ENCODE measurements at places on chromosomes 1 and 21.
A peak's percentile ranks its signal among the peaks of the same experiment; 100 is the strongest.

DNA sequence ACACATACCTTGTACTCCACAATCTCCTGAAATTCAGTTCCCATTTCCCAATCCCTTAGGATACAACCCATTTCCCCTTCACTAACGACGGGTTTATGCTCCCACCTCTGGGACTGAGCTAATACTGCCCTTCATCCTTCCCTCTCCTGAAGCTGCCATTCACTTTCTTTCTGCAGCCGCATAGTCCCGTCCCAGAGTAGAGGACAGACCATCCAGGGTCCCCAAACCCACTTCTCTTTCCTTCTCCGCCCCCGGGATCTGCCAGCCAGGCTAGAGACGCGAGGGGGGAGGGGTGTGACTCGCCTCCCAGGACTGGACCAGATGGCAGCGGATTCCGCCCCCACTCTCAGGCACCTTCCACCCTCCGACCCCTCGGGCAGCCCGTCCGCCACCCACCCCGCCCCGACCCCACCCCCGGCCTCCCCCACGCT lies 679 bp downstream of the ABL2 start:
- DNase-seq, result peak; percentile 11

DNA sequence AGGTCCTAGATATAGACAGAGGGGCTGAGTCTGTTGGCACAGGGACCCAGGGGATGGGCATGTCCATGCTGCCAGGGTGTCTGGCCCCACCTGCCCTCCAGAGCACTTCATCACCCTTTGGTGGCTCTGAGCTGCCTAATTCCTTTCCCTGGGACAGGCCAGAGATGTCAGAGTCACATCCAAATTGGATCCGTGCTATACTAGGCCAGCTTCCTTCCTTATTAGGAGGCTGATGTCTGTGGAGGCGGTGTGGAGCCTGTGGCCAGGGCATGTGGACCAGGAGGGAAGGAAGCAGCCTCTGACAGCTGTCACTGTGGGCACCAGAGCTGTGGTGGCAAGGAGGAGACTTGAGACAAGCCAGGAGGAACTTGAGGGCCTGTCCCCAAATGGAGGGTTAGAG lies 77.7 kb upstream of the TMEM51 start:
- DNase-seq, result no peak

DNA sequence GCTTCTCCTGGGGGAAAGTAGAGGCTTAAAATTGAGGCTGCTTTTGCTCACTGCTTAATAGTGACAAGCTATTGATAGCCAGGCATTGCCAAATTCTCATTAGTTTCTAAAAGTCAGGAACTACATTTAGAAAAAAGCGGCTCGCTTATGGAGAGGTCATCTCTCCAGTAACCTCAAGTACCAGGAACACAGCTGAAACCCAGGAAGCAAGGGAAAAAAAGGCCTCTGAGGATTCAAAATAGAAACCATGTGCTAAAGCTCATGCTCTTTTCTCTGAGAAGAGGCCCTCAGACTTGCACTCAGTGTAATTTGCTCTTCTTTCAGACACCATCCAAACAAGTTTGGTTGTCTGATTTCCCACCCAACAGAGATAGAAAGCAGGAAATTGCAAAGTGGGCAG lies 261.4 kb upstream of the USP25 start:
- no peak for DNase-seq

DNA sequence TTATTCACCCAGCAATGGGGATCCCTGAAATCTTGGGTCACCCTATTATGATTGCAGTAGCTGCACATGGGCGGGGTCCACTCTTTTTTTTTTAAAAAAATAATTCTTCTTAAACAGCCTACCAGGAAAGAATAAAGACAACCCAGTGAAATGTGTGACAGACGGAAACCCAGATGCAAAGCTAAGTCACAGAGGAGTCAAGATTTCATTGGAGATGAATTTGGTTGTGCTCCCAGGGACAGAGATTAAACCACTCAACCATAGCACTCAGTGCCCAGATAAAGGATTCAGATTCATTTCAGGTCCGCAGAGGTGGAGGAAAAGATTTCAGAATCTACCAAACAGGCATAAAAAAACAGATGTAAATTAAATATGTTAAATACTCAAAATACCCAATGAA lies 583.5 kb upstream of the ZP4 start:
- DNase-seq, result no peak

GRCh38 chr1:10059342-10059718 lies 26.6 kb downstream of the UBE4B start:
- DNase-seq, result no peak

GRCh38 chr1:65792669-65793358 lies at the start of gene PDE4B:
PDE4B (plus strand) TSS chr1:65792895.
- DNase-seq, result no peak

- no peak for DNase-seq
Measured at GRCh38 chr1:58649555-58649954, 50.3 kb downstream of the MYSM1 start.

DNA sequence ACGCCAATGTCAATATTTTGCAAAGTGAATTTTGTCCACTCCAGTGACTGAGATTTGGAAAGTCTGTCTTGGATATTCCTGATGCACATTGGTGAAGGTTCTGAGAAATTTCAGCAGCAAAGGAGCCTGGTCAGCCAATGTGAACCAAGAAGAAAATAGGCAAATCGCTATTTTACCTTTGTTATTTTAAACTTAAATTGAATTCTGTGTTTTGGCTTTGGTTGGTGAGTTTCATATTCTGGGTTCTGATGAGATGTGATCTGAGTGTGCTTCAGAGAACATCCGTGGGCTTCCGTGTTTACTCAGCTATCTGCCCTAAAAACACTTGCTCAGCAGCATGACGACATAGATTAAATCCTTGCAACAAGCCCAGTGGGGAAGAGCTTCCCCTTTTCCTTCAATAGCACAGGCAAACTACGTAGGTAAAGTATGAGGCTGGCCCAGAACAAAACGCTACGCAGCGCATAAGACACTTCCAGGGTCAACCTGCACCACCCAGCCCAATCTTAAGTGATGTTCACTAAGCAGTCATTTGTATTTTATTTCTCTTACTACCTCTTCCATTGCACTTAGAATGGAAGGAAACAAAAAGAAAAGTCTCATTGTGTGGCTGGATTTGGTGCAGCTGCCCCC lies 176.4 kb upstream of the KAZN start:
- no peak for DNase-seq

DNA sequence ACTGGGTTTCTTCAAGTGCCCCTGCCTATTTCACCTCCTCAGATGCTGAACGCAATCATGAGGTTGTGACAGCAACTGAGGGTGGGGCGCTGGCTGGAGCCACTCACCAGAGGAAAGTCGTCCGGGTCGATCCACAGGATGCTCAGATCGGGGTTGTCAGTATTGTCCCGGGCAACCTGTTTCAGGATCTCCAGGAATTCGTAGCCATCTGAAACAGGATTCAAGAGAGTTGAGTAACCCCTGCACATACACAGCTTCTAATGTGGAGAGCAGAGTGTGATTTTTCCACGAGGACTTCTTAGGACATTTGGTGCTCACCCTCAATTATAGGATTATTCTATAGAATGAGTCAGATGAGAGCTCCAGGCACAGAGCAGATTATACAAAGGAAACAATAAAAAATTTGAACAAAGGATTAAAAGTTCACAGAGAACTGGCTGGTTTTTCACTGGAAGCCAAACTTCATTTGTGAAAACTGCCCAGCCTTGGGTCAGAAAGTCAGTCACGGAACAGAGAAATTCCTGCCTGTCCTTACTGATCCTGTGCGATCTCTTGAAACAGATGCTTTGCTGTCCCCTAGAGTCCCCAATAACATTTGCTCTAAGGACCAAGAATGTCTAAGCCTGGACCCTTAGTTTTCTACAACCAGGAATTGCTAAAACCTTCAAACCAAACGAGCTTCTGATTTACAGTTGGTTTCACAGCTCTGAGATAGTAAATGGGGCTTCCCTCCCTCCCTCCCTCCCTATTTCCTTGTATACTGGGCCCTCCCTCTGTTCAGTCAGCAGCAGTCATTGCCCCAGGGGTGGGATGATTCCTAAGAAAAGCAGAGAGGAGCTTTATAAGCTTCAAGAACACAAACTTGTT lies 63.2 kb downstream of the CASQ2 start:
- no peak for DNase-seq

DNA sequence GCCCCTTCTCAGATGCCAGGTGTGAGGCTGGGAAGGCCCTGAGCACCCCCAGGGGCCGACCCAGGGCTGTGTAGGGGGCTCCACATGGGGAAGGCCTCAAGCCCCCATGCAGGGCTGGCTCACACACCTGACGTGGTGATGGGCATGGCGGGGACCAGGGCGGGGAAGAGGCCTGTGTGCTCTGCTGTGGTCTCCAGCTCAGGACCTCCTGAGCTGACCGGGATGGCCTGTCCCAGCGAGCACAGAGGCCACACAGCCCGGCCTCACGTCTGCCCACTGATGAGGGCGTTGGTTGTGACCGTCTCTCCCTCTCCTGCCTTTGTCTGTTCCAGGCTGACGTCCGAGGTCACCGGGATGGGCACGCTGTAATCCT lies 40.2 kb upstream of the COL6A1 start:
- no peak for DNase-seq

GRCh38 chr1:20440785-20441200 lies 45.2 kb downstream of the CAMK2N1 start:
- peak; percentile 30 for DNase-seq

DNA sequence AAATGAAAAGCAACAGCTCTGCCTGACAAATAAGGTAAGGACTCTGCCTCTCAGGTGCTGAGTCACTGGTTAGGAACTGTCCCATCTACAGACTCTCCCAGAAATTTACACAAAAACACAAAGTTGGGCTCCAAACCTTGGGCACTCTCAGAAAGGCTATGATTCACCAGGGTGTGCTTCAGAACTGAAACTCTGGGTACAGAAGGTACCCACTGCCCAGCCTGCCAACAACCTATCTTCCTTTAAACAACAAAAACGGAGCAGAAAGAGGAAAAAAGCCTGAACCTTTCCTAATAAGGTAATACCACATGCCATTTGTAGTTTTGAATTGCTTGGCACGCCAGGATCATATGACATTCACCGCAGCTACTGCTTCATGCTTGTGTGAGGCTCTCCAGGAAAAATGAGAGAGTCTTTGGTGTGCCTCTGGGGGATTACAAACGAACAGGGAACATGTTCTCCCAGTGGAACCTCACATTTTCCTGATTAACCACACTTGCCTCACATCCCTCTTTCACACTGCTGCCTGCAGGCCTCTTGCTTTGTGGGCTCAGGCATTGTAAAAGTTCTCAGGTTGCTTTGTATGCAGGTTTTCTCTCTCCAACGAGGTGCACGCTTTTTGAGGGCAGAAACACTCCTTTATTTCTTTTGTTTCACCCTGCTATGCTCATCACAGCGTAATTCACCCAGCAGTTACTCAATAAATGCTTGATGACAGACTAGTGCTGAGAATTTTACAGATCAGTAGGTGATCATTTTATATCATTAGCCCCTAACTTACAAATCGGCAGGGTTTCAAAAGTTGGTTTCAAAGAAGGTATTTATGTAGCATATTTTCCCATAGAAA lies 65.1 kb downstream of the GADD45A start:
- no peak for DNase-seq

- DNase-seq, result no peak
Measured at GRCh38 chr21:46095814-46096595, 1.9 kb upstream of the COL6A2 start.

GRCh38 chr1:167499106-167499505 lies 19.2 kb downstream of the CD247 start:
- DNase-seq, result no peak

GRCh38 chr1:149936992-149937705 lies 470 bp upstream of the MTMR11 start:
- DNase-seq, result no peak

GRCh38 chr1:94614996-94615395 lies 73.4 kb upstream of the F3 start:
- DNase-seq, result no peak

DNA sequence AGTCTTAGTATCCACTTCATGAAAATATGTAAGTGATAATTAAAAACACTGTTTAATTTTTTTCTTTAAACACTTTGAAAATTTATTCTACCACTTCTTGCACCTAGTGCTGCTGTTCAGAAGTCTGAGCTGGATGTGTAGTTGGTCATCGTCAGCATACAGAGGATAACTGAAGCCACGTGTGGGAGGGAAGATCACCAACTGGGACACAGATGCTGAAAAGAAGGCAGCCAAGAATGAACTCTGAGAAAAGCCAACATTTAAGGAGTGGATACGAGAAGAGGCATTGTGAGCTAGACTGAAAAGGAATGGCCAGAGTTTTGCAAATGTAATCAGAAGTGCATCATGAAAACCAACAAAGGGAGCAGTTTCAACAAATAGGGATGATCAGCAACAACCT lies 24.6 kb upstream of the CLCA4 start:
- DNase-seq, result no peak

GRCh38 chr1:88774151-88774556 lies 90.1 kb downstream of the PKN2 start:
- DNase-seq, result no peak

DNA sequence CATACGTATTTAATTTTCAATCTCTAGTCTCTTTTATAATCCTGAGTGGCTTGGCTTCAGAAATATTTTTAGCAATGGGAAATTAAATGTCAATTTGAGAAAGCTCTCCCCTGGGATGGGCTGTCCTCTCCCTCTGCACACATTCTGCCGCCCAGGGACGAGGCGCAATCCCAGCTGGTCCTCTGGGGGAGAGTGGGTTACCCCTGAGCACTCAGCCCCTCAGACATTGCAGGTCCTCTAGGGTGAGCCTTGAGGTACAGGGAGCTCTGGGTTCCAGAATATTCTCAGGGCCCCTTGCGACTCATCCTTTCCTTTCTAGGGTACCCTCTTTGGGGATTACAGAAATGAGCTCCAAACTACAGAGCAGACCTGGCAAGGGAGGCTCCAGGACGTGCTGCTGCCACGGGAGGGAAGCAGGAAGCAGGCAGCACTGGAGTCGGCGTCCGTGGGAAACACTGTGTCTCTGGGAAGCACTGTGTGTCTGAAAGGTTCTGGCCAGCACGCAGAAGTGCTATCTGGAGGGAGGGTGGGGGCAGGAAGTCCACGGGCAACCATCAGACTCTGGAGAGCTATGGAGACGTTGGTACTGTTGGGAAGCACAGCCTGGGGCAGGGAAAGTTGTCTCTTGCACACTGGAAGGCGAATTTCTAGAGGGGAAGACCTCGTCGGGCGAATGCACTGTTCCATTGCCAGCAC lies 343.3 kb upstream of the VAMP3 start:
- DNase-seq, result no peak

DNA sequence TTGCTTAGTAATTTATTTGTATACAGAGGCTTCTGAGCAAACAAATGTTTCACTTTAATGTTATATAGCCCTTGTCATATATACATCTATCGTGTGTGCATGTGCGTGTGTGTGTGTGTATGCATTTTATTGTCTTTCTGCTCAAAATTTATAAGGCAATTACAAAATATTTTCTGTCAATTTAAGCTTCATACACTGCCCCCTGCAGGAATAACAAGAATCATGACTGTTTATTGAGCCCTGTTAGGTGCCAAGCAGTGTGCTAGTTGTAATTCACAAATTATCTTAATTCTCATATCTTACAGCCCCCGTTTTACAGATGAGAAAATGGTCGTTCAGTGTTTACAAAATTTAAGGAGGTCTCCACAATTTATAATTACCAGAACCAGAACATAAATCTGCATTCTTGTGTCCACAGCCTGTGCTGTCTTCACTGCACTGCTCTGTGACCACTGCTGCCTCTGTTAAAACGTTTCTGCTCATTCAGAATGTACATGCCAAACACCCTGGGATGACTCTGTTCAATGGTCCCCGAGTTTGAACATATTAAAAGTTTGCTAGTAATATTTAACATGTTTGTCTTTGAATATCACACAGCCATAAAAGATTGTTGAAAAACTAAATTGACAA lies 181.3 kb downstream of the ATP6V1G3 start:
- no peak for DNase-seq
